ENCODE measurements at places on chromosomes 1 and 21. TPM values are rescaled to one million over a fixed set of nuclear protein-coding genes. Genes with fewer than 3 reads are reported as not detected.

ANGPTL7 gene
- 12.0 TPM for total RNA-seq

C1orf210 gene
- 1.0 TPM for total RNA-seq

AMY1A gene
- total RNA-seq: not detected

KMO gene
- 0.10 TPM for total RNA-seq

TRPM2 gene
- total RNA-seq: 2.2 TPM

MYCL gene
- total RNA-seq: 15.7 TPM

C1orf167 gene
- total RNA-seq: 1.3 TPM

LIX1L gene
- total RNA-seq: 28.3 TPM

MROH7 gene
- 4.2 TPM for total RNA-seq

- no peak for DNase-seq
Observed at GRCh38 chr1:71377886-71378285, 297.1 kb upstream of the ZRANB2 start.

GRCh38 chr1:156663178-156663577 lies 14.0 kb downstream of the NES start:
- DNase-seq: peak; percentile 96

DNA sequence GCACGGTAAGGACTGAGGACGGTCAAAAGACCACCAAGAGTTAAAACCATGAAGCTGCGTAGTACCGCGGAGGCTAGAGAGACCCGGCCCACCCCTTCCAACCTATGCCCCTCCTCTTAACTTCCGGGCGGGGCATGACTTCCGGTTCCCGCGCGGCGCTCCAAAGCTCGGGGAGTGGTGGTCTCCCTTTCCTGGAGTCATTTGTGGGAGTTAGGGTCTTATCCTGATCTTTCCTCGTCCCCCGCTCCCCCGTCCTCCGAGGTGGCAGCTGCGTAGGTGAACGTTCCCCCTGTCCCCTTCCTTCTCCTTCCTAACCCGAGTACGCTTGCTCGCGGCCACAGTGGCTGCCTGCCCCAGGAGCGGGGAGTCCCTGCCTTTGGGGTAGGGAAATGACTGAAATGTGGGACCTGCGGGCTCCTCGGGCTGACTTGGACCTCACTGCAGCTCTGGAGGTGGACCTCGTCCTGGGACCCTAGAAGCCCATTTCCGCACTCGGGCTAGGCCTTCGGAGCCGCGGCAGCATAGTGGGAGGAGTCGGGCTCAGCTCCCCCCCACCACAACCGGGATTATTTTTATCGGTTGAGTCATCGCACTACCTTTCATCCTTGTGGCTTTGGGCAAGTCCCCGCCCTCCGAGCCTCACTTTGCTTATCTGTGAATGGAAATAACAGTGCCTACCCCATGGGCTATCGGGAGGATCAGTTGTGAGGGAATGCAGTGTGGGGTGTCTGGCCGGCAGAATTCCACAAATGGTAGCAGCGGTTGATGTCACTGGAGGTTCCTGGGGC lies 24.1 kb downstream of the CELA3A start:
- peak; percentile 96 for DNase-seq

DNA sequence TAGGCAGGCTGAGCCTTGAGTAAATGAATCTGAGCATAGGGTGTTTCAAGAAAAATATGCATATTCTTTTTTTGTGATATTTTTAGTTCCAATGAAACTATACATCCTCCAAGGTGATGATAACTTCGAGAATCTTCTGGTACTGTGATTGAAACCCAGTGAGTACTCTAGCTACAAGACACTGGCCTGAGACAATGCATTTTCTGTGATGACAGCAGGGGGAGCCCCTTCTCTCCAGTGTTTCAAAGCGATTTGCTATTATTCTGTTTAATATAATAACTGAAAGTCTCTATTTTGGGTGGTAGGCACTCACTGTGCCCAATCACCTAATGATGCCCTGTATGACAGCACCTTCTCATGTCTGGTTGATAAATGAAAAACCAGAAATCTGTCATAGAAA lies 12.1 kb downstream of the IRF2BP2 start:
- DNase-seq: peak; percentile 62

- DNase-seq: no peak
Observed at GRCh38 chr1:42034426-42034825, 115.7 kb upstream of the HIVEP3 start.

GRCh38 chr1:23466423-23466989 lies 17.5 kb downstream of the ASAP3 start:
- no peak for DNase-seq

DNA sequence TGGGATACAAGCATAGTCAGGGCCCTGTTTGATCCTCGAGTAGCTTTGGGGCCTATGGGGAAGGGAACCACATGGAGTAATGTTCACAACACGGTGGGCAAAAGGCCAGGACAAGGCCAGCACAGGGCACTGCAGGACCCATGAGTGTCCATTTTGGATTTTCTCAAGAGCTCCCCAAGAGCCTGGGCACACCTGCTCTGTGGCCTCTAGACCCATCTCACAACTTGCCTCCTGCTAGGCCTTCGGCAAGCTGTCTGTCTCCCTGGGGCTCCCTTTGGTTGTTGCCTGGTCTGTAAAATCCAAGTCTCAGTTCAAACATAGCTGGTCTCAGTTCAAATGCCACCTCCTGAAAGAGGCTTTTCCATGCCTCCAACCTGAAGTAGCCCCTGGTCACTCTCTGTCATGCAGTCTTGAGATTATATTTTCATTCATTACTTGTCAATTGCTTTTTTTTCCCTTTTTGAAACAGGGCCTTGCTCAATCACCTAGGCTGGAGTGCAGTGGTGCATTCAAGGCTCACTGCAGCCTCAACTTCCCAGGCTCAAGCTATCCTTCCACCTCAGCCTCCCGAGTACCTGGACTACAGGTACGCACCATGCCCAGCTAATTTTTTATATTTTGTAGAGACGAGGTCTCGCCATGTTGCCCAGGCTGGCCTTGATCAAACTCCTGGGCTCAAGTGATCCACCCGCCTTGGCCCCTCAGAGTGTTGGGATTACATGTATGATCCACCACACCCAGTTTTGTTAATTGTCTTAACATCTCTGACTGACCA lies 107.4 kb downstream of the MATN1 start:
- DNase-seq: no peak

DNA sequence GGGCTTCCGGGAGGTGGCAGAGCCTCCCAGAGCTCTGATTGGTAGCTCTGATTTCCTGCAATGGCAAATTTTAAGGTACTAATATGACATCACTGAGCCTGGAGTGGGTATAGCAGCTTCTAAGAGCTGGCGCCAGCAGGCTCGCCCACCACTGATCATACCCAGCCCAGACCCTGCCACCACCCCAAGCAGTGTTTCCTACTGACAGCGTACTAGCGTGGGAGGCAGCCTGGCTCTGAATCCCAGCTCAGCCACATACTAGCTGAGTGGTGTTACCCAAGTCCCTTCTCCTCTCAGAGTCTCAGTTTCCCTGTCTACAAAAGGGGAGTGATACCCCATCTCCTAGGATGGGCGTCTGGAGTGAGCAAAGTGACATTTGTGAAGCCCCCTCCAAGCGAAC lies 13.0 kb upstream of the ALDH4A1 start:
- no peak for DNase-seq

DNA sequence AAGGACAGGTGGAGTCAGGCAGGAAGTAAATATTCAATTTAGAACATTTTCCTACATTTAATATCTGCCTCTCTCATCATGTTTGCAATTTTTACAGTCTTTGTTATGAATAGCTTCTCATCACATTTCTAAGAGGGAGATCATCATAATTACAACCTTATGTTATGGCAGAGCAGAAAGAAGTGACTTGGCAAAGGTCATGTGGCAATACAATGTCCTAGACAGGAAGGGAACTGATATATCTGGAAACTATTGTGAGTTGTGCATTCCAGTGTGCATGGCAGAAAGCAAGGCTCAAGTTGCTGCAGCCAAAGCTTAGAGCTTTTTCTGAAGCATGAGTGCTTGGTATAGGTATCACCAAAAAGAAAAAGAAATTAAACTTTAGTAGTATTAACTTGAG lies 43.8 kb upstream of the PRRX1 start:
- DNase-seq: no peak

DNA sequence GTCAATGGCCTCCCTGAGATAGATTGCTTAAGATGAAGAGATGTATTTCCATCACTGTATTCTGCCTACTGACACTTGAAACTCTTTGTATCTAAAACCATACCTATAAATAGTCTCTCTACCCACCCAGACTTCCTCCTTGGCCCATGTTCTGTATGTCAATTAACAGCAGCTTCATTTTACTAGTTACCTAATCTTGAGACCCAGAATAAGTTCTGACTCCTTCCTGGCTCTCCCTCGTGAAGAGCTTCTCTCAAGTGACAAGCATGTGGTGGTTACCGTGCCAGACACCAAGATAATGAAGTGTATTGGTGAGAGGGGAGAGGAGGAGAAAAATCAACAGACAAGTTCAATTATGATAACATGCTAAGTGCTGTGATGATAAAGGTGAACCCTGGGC lies 128.8 kb upstream of the RAVER2 start:
- DNase-seq: peak; percentile 8

- no peak for DNase-seq
Observed at GRCh38 chr1:208059409-208060001, 148.6 kb upstream of the CD34 start.

- peak; percentile 51 for DNase-seq
Observed at GRCh38 chr1:164609089-164609488, 50.1 kb downstream of the PBX1 start.

DNA sequence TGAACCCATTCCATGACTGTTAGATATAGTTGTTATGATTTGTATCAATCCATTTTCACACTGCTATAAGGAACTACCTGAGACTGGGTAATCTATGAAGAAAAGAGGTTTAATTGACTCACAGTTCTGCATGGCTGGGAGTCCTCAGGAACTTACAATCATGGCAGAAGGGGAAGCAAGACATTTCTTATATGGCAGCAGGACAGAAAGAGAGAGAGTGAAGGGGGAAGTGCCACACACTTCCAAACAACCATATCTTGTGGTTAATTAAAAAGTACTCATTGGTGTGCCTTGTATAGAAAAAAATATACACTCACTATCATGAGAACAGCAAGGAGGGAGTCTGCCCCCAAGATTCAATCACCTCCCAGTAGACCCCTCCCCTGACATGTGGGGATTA lies 137.6 kb upstream of the NBPF11 start:
- no peak for DNase-seq

DNA sequence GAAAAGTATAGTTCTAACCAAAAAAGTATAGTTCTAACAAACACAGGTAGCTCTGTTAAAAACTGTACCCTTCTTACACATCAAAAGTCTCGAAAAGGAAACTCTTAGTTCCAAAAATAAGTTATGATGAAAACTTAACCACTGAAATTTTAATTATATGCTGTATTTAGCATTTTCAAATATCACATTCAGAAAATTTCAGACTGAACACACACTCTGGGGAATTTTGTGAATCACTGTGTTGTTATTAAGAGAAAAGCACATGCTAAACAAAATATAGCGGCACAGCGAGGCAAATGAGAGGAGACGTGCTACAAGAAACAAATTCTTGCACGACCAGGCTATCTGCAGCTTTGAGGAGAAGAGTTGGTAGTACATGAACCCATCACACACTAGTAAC lies 30.4 kb downstream of the VAV3 start:
- no peak for DNase-seq

- no peak for DNase-seq
Observed at GRCh38 chr1:229031061-229031460, 239.8 kb upstream of the RAB4A start.

- DNase-seq: peak; percentile 58
Observed at GRCh38 chr1:3735688-3736087, 16.6 kb upstream of the CCDC27 start.

DNA sequence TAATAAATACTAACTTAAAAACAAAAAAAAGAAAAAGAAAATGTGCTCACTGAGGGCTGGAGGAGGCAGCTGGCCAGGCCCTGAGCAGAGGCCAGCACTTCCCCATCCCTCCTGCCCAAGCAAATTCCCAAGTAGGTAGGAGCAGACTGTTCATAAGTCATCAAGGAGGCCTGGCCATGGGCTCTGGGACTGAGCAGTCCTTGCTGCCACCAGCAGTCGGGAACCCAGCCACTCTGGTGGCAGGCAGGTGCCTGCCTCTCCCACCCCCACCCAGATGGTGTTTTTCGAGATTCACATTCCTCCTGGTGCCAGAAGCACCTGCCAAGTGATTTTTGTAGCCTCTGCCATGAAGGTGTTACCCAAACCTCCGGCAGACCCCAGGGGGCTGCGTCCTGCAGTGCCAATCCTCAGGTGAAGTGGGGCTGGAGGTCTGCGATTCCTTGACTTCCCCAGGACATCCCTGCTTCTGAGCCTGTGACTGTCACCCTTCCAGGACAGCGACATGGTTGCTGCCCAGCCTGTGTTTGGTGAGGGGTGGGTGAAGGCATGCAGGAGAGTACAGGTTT lies 204.2 kb upstream of the TMEM51 start:
- no peak for DNase-seq

DNA sequence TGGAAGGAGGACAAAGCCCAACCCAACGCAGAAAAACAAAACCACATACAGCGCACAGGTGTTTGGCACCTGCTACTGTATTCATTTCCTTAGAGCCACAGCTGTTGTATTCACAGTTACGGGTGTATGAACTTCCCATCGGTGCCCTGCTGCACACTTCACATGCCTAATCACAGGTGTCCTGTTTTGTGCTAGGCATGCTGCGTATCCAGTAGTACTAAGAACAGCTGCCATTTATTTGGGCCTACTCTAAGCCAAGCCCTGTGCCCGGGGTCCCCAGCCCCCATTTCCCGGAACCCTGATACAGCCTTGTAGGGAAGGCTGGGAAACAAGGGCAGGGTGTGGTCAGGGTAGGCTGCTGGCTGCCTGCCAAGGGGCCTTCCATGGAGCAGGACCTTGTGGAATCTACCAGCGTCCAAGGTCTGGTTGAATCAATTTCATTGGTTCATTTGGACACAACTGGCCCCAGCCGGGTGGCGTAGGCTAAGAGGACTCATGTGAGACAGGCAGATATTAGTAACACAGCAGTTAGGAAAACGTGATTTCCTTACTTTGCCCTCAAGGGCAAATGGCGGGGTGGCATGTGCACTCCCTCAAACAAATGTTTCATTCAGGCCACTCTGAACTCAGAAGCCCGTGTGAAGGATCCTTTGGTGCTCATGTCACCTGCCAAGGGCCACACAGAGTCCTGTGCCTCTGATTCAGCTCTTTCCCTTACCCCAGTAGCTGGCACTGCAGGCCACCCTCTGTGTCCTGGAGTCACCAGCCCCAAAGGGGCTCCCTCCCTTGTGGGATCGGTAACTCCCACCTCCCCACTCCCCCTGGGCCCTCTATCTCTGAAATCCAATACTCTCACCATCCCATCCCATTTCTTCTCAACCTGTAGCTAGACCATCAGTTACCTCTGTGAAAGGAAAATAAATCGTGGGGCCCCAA lies 986 bp upstream of the RNF186 start:
- DNase-seq: peak; percentile 60

GRCh38 chr1:186670297-186671135 lies 9.7 kb downstream of the PTGS2 start:
- no peak for DNase-seq

Data from tongue (tissue), 3 donors.